ENCODE measurements at places on chromosomes 6 and 20.

GRCh38 chr6:5427586-5427985 lies 166.3 kb downstream of the FARS2 start:
- DNase-seq: no peak

- no peak for DNase-seq
Observed at GRCh38 chr6:31805939-31806469, 762 bp downstream of the LSM2 start.

- DNase-seq: no peak
Observed at GRCh38 chr6:34340906-34341480, 51.5 kb downstream of the NUDT3 start.

DNA sequence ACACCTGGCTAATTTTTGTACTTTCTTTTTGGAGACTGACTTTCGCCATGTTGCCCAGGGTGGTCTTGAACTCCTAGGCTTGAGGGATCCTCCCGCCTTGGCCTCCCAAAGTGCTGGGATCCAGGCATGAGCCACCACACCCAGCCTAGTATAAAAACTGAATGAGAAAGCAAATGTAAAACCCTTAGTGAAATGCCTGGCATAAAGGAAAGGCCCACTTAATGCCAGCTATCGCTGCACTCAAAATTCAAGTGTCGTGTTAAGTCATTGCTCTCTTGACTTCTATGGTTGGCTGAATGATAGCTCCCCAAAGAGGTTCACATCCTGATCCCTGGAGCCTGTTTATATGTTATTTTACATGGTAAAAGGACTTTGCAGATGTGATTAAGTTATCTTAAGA lies 54.4 kb upstream of the PNRC1 start:
- DNase-seq: no peak

DNA sequence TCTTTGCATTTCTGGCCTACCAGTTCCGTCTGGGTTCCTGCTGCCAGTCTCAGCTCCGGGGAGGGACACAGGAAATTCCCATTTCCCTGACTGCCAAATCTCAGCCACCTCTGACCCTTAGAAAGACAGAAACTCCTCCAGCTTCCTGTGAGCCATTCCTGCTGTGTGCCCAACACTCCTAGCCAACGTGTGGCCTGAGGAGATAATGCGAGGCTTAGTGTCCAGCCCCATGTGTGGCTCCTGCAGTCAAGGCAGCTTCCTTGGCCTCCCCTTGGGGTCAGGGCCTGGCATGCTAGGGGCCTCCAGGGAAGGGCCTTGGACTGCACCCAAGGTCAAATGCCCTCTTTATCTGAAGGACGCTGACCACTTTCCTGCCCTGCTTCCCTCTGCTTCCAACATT lies 45.1 kb downstream of the MAFB start:
- DNase-seq: no peak

- DNase-seq: no peak
Observed at GRCh38 chr6:109013656-109014305, 80.9 kb downstream of the SESN1 start.

- DNase-seq: no peak
Observed at GRCh38 chr6:146341493-146342230, 202.0 kb upstream of the RAB32 start.

DNA sequence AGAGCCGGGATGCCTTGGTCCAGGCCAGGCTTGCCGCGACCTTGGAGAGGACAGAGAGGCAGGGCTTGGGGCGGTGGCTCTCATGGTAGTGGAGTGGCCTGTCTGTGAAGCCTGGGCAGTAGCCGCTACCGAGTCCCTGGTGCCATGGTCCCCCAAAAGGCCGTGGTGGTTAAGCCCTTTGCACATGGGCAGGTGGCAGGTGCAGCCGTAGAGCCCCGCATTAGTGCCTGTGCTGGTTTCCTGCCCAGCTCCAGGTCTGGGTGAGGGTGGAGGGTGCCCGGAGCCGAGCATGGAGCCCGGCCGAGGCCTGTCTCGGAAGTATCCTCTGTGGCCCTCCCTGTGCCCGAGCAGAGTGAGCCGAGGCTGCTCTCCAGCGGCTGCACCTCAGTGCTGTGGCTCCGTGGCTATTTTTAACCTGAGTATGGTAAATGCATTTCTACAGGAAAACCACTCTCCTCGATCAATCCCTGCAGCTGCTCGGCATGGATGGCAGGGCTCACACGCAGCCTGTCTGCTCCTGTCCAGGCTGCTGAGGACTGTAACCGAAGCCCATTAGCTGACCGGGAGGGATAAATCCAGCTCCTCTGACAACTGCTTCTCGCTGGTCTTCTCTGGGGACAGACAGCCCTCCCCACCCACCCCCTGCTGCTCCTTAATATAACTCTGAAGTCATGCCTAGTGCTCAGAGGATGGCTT lies 36.3 kb upstream of the GATA5 start:
- DNase-seq: no peak

DNA sequence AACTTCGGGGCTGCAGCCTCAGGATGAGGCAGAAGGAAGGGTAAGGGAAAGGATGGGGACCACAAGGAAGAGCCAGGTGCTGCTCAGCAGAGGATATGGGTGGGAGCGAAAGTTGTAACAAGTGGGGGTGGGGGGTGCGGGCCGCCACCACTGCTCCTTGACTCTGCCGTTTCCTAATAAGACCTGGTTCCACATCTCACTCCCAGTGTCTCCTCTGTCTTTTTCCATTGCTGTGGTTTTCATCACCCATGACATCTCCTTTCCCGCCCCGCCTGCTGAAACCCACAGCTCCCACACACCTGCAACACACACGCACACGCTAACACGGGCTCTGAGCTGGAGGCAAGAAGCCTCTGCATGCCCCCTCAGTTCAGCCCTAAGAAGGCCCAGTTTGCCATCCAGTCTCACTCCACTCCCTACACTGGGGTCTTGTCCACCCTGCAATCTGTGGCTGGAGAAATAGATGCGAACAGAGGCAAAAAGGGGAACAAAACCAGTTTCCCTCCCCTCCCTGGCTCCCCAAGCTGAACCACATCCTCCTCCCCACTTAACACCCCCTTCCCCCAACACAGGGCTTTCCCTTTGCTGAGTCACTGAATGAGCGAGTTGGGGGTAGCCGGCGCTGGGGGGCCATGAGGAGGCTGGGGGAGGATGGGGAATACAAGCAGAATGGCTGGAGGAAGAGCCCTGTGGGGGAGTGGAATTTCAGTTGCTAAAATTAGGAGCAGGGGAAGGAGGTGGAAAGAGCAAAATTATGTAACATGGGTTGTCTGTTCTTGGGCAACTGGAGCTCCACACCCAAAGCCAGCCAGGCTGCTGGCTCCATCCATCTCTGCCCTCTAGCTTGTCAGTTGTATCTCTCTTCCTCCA lies 11.5 kb downstream of the NFKBIL1 start:
- DNase-seq: no peak

DNA sequence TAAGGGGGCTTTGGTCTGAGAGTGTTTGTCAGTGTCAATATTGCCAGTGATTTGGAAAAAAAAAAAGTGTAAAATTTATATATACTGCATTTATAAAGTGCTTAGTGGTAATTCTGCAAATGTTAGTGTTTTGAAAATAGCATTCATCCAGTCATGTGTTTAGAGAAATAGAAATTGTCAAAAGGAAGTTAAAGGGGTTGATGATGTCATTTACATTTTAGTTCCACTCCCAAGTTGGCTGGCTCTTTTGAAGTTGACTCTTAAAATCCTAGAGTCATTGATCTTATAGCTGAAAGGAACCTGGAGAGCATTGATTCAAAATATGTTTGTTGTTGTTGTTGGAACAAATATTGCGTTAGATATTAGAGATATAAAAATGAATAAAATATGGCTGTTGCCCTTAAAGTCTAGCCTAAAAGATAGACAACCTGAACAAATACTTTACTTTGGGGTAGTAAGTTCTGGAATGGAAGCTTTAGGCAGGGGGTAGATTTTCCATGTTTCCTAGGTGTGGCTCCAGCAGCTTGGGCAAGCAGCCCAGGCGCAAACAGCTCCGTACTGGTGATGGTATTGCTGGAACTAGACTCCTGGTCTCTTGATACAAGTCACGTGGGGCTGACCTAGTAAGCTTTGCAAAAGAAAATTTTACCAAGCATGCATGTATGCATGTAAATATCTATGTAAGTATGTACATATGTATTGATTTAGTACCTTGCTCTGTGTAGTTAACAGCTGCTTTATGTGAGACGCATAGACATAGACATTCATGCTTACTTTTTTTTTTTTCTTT lies 46.3 kb downstream of the HIVEP1 start:
- DNase-seq: no peak

- DNase-seq: no peak
Observed at GRCh38 chr6:48553467-48554189, 442.6 kb upstream of the PTCHD4 start.

GRCh38 chr6:90893400-90893799 lies 306.5 kb upstream of the MAP3K7 start:
- DNase-seq: no peak

DNA sequence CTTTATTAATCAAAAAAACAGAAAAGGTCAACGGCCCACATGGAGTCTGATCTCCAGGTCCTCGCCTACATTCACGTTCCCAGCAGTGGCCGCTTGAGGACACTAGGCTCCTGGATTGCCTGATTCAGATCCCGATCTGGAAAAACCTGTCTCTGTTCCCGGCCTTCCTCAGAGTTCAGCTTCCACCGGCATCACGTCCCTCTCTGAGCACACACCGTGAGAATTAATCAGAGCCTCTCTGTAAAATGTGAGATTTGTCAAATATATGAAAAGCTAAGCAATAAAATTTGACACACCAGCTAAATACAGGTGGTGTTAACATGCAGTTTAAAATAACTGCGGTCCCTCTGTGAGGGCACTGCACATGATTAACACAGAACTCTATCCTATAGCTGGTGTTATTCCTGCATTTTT lies 122.8 kb upstream of the COL21A1 start:
- DNase-seq: no peak

DNA sequence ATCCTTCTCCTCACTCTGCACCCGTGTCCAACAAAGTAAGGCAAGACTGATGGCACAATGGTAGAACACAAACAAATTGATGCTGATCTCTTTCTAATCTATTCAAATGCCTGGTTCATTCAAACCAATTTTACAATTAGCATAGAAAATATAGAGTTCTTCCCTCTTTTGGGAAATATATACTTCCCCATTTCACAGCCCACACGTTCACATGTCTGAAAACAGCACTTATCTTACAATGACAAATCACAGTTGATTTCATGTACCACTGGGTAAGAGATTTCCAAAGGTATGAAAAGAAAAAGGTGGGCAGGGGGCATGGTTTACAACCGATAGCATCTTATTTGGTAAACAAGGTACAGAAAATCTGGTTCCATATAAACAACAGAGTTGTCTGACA lies 137.6 kb downstream of the RNGTT start:
- DNase-seq: no peak

GRCh38 chr20:10094566-10095173 lies 59.9 kb downstream of the ANKEF1 start:
- no peak for DNase-seq

DNA sequence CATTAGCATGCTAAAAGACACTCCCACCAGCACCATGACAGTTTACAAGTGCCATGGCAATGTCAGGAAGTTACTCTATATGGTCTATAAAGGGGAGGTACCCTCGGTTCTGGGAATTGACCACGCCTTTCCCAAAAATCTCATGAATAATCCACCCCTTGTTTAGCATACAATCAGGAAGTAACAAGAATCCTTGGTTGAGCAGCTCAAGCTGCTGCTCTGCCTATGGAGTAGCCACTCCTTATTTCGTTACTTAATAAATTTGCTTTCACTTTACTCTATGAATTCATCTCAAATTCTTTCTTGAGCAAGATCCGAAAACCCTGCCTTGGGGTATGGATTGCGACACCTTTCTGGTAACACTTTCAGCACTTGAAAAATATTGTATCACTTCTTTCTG lies 243.0 kb downstream of the BMP2 start:
- no peak for DNase-seq

DNA sequence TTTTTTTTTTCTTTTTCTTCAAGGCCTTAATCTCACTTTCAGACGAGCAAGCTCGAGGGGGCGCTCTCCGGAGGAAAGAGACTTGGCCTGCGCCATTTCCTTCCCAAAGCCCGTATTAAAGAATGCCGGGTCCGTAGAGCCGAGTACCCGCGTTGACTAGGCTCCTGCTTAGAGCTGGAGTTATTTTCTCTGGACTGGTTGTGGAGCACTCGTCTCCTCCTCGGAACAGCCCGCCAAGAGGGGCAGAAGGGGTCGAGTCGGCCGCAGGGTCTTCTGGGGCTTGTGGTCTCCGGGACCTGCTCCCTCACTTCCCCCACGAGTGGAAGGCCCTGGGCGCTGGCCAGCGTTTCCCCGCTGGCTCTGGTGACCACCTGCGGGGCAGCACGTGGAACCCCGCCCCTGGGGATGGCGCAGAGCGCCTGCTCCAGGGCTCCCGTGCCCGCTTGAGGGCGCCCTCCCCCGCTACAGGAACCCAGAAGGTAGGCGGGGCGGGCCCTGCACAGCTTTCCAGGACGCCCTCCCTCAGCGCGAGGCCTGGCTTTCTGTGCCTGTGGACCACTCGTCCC lies 2.7 kb upstream of the MEI4 start:
- DNase-seq: no peak

DNA sequence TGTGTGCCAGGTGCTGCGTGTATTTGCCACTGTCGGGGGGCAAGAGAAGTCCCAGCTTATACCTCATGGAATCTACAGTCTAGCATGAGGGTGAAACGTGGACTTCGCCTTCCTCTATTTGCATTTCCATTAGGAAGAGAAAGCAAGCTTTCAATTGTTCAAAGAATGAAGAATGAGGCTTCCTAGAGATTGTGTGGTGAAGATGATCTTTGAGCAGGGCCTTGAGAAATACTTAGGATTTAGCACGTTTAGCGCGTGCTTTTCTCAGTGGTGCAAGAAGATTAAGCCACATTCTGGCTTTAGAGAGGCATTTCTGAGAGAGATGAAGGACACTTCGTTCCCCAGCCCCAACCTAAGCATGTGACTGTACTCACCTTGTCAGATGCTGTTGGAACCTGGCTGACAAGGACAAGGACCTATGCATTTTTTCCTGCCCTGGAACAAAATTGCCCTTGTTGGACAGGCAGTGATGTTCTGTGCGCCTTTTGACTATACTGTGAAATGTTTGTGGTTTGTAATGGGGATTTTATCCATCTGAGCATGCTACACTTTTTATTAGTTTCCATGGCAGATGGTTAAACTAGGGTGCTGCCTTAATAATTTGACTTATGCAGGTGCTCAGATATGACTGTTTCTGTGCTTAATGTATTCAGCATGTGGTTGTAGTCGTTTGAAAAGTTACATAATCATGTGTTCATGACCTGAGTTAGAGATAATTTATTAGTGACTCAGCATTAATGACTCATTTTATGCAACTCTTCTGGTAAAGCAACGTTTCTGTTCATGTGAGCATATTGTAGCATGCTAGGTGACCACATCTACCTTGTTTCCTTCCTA lies 10.7 kb downstream of the TULP4 start:
- DNase-seq: peak; percentile 15

GRCh38 chr6:11142296-11143027 lies 30.9 kb upstream of the ERVFRD-1 start:
- no peak for DNase-seq

GRCh38 chr6:74197310-74197709 lies 501.3 kb downstream of the CD109 start:
- DNase-seq: no peak

- no peak for DNase-seq
Observed at GRCh38 chr20:46377518-46377917, 28.9 kb downstream of the ELMO2 start.

GRCh38 chr6:92715991-92716390 lies 703.4 kb downstream of the EPHA7 start:
- DNase-seq: peak; percentile 18

GRCh38 chr6:31010393-31011060 lies at the start of gene MUC22:
TSS of gene MUC22 (plus strand) at chr6:31010474. CDS start at chr6:31010707, 233 bp downstream.
- peak; percentile 11 for DNase-seq

Data from astrocyte of the cerebellum (primary cell).